ENCODE measurements at places on chromosomes 1 and 21.

- no peak for DNase-seq
Measured at GRCh38 chr21:26177746-26178426, 7.3 kb upstream of the APP start.

GRCh38 chr21:39381009-39381408, 32.1 kb upstream of the HMGN1 start:
- DNase-seq: no peak

DNA sequence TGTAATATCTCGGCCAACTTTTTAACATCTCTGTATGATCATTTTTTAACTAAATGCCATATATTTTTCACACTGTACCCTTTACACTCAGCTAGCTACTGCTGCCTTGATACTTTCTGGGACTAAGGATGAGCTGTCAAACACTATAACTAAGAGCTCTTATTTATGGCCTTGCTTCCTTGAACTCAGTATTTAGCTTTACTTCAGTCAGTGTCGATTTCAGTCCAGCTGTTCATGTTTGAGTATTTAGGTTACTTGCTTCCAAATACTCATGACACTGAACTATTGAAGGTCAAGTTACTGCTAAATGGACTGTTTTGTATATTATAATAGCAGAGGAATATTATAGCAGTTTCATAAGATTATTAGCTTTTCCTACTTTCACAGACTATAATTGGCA, 25.9 kb upstream of the USP25 start:
- DNase-seq: no peak

DNA sequence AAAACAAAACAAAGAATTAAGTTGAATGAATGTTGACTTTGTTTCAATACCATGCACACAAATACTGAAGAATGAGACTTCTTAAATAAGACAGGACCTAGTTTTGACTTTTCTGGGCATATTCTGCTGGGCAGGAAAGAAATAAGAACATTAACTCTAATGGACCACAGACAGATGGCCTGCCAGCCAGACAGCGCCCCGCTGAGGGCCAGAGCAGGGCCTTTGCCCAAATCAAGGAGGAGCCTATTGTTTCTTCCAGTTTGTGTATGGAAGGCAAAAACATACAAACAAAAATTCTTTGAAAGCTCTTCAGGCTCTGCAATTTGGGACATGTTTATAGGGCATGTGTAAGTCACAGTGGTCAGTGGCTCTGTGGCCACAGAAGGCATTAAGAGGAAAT, 44.4 kb upstream of the KIF26B start:
- DNase-seq: no peak

DNA sequence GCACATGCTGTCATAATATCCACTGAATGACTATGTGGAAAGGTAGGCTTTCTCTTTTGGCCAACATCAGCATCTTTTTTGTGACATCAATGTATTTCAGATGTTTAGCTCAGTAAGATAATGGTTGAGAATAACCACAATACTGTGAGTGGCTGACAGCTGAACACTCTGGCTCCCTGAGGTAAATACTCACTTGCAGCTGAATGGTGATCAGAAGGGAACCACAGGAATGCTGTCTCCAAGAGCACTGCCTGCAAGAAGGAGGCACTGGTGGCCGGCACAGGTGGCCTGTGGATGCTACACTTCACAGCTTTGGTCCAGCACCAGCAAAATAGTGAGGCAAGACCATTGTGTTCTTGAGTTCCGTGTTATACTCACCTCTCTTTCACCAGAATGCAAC, 118.7 kb upstream of the PPM1J start:
- no peak for DNase-seq

Data from stimulated activated CD4-positive, alpha-beta T cell treated with anti-CD3 and anti-CD28 coated beads, Interleukin-12 subunit alpha, Interleukin-12 subunit beta, amount 100 ng/mL, for 4 hours (primary cell).